ENCODE measurements at places on chromosomes 1 and 21.

DNA sequence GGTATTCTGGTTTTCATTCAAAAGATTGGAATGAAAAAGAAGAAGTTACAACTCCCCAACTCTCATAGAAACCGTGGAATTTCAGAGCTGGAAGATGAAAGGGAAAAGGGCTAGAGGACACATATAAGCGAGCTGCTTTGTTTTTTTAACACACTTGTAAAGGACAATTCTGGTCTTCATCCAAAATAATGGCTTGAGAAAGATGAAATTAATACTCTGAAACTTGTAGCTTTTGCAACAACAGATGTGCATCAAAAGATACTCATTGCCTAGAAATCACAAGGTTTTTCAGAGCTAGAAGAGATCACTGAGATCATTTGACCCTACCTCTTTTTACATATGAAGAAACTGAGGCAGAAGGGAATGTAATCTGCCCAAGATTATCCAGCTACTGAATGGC lies 25.6 kb downstream of the NR5A2 start:
- no peak for DNase-seq

DNA sequence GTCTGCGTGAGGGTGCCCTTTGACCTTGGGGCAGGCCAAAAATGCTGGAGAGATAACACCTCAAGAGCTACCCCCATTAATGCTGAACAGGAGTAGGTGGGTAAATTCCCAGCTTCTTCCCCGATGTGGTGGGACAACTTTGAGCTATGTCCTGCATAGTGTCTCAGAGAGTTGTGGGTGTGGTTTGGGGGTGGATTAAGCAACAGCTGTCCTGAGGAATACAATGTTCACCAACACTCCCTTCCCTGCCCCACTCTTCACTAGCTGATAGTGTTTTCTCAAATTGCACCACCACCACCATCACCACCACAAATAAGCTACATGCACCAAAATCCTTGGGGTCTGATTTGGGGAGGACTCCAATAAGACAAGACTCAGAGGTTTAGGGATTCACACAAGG lies 258.4 kb downstream of the HLX start:
- no peak for DNase-seq

DNA sequence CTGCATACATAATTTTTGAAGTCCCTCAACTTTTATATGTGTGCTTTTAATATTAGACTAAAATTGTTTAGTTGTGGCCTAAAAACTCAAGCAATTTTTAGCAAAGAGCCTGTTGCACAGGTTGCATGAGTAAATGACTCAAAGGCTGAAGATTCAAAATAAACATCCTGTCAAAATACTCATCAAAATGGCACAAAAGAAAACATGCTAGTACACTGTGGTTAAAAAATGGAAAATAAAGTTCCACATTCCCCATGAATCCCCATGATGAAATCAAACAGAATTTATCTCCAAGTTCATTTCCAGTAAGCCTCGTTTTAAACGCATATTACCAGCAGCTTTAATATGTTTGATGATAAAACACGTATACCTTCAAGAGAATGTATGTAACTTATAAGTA lies 230.1 kb upstream of the MAP1LC3C start:
- DNase-seq = no peak

DNA sequence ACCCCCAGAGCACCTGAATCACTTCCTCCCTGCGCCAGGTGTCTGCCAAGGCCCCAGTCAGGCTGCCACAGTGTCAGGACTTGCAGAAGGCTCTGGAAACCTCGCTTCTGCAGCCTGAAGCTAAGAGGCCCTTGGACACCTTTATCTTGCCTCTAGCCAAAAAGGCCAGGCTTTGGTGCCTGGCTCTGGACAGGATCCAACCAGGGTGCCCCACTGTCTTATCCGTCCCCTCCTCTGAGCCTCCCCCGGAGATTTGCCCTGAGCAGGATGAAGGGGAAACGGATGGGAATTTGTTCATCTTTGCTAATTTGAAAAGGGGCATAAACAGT lies 12.8 kb upstream of the CLSTN1 start:
- DNase-seq = no peak

- no peak for DNase-seq
Observed at GRCh38 chr1:180920193-180920592, 7.5 kb downstream of the KIAA1614 start.

GRCh38 chr21:37843191-37843590 lies 73.1 kb downstream of the KCNJ6 start:
- DNase-seq = no peak

DNA sequence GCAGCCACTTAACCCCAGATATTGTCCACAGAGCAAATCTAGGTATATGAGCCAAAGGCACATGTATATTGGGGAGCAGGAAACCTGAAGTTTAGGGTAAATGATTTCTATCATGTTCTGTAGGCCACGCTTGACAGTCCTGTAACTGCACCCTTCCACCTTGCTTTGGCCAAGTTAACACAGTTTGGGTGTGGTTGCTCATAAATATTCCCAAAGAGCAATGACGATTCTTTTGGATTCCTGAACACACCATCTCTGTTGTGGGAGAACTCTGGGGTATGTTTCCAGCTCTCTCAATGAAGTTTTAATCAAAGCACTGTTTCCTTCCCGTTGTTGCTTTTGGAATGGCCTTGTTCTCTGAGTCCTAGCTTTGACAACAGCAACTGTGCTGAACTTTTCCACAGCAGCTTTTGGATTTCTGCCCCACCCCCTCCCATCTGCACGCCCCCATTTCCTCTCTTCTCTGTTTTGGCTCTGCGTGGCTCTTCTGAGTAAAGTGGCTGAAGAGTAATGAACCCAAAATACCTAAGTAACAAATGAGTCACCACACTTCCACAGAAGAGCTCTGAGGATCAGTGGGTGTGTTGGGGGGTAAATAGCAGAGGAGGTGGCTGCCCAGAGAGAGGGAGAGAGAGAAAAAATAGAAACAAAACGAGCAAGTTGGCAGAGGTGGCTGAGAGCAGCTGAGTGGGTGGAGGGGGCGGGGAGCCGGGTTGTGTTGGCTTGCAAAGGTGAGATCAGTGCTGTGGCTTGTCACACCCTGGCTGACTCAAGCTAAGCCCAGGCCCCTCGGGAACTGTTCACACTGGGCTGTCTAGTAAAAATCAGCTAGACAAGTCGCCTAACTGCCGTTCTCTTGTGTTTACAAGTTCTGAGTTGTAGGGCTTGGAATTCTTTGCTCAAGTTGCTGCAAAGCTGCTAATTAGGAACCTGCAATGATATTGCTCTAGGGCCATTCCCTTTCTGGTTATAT lies 26.9 kb upstream of the RAP1A start:
- no peak for DNase-seq

- no peak for DNase-seq
Observed at GRCh38 chr1:179637211-179637860, 45.7 kb downstream of the TDRD5 start.

DNA sequence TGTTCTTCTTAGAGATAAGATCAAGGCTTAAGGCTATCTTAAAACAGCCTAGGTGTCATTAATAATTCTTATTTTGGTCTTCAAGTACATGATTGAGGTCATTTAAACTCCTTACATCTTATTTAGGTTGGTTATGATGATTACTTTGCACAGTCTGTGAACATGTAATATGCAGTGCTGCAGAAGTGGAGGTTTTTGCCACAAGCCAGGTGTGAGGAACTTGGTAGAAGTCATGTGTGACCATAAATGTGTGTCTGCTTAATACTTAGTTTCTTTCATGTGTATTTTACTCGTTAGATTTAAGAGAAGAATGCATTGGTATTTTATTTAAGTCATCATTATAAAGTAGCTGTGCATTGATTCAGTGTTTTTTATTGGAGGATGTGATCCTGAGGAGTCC lies 10.1 kb downstream of the ATG4C start:
- DNase-seq = no peak

DNA sequence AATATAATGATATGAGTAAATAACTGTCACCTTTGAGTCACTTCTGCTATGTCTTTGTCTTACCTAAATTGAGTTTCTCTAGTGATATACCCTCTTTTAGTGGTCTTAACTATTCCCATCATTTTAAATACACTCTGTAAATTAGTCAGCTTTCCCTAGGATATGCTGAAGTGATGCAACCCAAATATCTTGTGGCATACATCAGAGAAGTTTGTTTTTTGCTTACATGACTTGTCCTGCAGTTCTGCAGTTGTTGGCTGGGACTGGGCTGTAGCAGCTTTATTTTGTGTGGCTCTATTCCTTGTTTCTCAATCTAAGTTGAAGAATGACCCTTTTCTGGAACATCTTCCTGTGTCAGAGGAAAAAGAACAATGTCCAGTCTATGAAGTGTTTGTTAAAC lies 76.4 kb downstream of the TTC3 start:
- no peak for DNase-seq

DNA sequence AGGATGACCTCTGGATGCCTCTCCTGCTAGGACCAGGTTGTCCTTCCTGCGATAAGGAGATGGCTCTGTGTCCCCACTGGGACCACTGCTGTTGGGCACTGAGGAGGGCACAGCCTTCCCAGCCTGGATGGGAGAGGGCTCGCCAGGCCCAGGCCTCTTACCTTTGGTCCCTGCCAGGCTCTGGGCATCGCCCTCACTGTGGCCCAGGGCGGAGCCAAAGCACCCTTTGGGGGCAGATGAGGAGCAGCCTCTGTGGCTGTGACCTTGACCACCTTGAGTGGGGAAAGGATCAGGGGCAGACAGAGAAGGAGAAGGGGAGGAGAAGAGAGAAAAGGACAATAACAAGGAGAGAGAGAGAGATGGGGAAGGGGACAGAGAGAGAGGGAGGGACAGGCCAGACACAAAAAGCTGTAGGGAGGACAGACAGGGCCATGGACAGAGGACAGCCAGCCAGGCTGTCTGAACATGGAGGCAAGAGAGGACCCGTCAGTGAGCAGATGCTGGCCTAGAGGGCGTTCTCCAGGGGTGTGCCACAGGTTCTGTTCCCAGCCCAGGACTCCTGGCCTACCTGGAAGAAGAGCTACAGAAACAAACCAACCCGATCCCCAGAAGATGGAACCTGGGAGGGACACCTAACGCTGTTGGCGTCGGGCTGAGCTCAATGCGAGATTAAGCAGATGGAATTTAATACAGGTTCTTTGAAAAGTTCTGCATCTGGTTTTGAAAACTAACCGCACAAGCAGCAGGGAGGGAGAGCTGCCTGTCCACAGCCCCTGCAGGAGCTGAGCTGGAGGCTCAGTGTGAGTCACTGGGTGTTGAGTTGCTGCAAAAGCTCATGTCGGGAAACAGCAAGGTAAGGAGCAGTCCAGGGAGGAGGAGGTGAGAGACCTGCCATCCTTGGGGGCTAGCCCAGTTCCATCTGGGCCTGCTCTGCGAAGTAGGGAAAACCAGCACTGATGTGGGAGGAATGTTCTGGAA lies 262.1 kb downstream of the PTPRU start:
- DNase-seq = no peak

- DNase-seq = no peak
Observed at GRCh38 chr1:202505356-202505755, 156.9 kb downstream of the PPP1R12B start.

DNA sequence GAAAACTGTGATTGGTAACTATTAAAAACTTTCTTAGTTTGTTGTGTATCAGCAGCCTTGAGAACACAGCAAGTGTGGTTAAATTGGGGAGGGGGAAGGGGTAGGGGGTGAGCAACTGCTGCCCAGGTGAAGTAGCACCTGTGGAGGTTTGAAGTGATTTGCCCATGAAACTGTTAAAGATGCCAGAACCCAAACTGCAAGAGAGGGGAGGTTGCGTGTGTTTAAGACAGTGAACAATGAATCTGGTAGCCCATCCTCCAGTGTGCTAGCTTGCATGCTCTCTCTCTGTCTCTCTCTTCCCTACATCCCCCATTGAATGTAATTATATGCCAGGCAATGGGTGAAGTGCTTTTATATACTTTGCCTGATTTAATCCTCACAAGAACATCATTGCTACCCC lies 154.7 kb downstream of the RUNX1 start:
- no peak for DNase-seq

- DNase-seq = no peak
Observed at GRCh38 chr21:34085129-34085528, 11.8 kb downstream of the MRPS6 start.

- DNase-seq = no peak
Observed at GRCh38 chr1:198118134-198118533, 38.7 kb upstream of the NEK7 start.

- DNase-seq = no peak
Observed at GRCh38 chr1:177944016-177944949, 25.6 kb downstream of the SEC16B start.

DNA sequence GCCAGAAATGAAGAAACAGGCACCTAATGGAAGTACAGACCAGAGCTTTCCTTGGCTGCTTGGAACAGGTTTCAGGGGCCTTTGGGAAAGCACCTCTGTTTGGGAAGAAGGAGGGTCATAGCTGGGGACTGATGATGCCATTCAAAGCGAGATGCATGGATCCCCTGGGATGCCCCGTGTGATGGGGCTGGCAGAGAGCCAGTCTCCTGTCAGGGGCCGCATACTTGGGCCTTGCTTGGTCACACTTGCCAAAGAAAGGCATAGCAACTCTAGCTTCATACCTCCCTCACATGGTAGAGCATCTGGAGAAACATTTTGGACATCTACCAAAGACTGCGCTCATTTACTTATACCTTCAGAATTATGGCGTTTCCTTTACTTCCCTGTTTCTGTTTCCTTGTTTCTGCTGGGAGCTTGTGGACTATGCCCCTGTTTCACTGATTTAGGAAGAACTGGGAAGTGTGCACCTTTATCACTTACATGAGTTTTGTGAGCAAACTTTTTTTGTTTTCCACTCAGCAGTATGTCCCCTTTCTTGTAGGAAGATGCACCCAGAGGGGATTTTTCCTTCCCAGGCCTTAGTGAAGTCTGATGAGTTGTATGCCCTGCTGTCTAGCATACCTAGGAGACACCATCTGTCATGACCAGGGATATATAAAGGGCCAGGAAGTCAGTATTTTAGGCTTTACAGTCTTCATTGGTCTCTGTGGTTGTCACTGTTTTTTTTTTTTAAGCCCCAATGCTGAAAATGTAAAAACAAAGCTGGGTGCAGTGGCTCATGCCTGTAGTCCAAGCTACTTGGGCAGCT lies 19.8 kb upstream of the ST3GAL3 start:
- DNase-seq = no peak

GRCh38 chr1:9805006-9805508 lies 18.7 kb downstream of the CLSTN1 start:
- DNase-seq = no peak

DNA sequence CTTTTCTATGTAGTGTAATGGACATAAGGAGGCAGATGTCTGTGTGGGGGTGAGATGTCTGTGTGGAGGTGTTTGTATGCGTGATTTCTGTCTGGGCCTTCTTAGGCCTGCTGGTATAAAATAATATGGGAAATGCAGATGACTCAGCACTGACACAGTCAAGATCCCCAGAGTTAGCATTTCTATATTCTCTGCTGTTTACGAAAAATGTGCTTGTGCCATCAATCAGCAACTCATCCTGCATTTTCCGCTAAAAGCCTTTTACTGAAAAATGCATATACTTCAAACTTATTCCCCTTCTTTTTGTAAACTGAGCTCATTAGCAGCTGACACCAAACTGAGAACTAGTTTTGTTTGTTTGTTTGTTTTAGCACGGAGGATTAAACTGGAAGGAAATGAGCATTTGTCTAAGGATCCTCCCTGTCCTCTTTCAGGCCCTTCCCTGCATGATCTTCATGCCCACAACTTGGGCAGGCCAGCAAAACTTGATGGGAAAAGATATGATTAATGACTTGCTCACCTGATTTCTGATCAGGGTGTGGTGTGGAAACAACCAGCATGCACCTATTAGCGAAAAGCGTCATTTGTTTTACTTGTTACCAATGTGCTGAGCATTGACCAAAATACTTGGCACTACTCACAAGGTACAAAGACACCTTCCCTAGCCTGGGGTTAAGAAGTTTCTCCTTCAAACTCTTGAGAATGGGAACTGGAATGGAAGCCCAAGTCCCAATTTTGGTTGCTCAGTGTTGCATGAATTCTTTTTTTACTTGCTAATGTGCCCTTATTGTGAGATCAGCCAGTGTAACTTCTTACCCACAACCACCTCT lies 77.4 kb downstream of the NDUFS5 start:
- no peak for DNase-seq
